ENCODE measurements at places on chromosomes 4 and X. TPM values are rescaled to one million over a fixed set of nuclear protein-coding genes. Genes with fewer than 3 reads are reported as not detected.

ASB5 gene
- total RNA-seq, result under 0.01 TPM

ADH1A gene
- total RNA-seq, result not detected

SORBS2 gene
- total RNA-seq, result 3.7 TPM

DDIT4L gene
- 12.9 TPM for total RNA-seq

SPATA18 gene
- total RNA-seq, result 15.4 TPM

PCDH10 gene
- not detected for total RNA-seq

GPM6B gene
- total RNA-seq, result 40.8 TPM

ABCG2 gene
- total RNA-seq, result 0.39 TPM

FAM53A gene
- total RNA-seq, result 5.1 TPM

HSD17B13 gene
- total RNA-seq, result not detected

TAF9B gene
- total RNA-seq, result 30.1 TPM

DSPP gene
- not detected for total RNA-seq

SLC39A8 gene
- 8.8 TPM for total RNA-seq

CTAG2 gene
- not detected for total RNA-seq

UGT2B15 gene
- total RNA-seq, result not detected

GAGE12H gene
- not detected for total RNA-seq

HPGDS gene
- total RNA-seq, result not detected

TMPRSS11A gene
- total RNA-seq, result not detected

SLC6A14 gene
- total RNA-seq, result not detected

CRMP1 gene
- not detected for total RNA-seq

PNMA6F gene
- not detected for total RNA-seq

MRPS18C gene
- 20.6 TPM for total RNA-seq

IRS4 gene
- total RNA-seq, result not detected

SSX2 gene
- not detected for total RNA-seq

HOPX gene
- 0.37 TPM for total RNA-seq

IQCM gene
- not detected for total RNA-seq

PRR32 gene
- total RNA-seq, result not detected

ASB12 gene
- total RNA-seq, result not detected

TLR2 gene
- 3.7 TPM for total RNA-seq

SFRP2 gene
- total RNA-seq, result 4.8 TPM

TMEM144 gene
- 6.6 TPM for total RNA-seq

TMEM31 gene
- total RNA-seq, result not detected

DUX4 gene
- total RNA-seq, result not detected

FGF5 gene
- 10.6 TPM for total RNA-seq

PABPC1L2A gene
- total RNA-seq, result not detected

SLC4A4 gene
- total RNA-seq, result under 0.01 TPM

FHIP1A gene
- total RNA-seq, result not detected

RASSF6 gene
- under 0.01 TPM for total RNA-seq

POLN gene
- total RNA-seq, result 2.2 TPM

FAM149A gene
- total RNA-seq, result 5.1 TPM

SPARCL1 gene
- total RNA-seq, result 1.1 TPM

GLOD5 gene
- total RNA-seq, result not detected

PITX2 gene
- total RNA-seq, result 0.59 TPM

HERC5 gene
- 1.4 TPM for total RNA-seq

HMX1 gene
- total RNA-seq, result not detected

TDO2 gene
- not detected for total RNA-seq

SMR3B gene
- total RNA-seq, result not detected

EVC2 gene
- 9.0 TPM for total RNA-seq

TRPC5OS gene
- total RNA-seq, result not detected

MAGED4B gene
- total RNA-seq, result 5.1 TPM

SPOCK3 gene
- not detected for total RNA-seq

REELD1 gene
- total RNA-seq, result not detected

PACRGL gene
- total RNA-seq, result 27.8 TPM

GRIPAP1 gene
- 10.0 TPM for total RNA-seq

ETFDH gene
- total RNA-seq, result 19.7 TPM

UGT2B17 gene
- not detected for total RNA-seq

MTMR8 gene
- 0.59 TPM for total RNA-seq
